ENCODE measurements at places on chromosomes 7 and 10.
A peak's percentile ranks its signal among the peaks of the same experiment; 100 is the strongest.

DNA sequence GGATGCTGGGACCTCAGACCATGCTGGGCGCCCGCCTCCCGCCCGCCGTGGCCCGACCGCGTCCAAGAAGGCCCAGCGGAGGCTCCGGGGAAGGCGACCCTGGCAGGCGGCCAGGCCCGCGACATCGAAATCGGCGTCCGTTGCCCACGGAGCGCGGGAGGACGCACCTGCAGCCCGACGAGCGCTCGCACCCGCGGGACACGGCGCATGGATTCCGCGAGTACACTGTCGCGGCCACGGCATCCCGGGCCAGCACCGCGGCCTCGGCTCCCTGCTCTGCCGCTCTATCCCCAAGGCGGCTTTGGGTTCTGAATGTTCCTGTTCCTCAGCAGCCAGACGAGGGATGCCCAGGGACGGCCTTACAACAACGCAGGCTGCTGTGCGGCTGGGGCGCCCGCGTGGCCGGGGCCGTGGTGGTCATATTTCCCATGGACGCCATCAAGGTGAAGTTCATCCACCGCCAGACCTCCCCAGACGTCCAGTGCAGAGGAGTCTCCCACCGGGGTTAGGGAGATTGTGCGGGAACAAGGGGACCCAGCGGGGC is 67.5 kb upstream of the ZNF722 start:
- no peak for DNase-seq

DNA sequence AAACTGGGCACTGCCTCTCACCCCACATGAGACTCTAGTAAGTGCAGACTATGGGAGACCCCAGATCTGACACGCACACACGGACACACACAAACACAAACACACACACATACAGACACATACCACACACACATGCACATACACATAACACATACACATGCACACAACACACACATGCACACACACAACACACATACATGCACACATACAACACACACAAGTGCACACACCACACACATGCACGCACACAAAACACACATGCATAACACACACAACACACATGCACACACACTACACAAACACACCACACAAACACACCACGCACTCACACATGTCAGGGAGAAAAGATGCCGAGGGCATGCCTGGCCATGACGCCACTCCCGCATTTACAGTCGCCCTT is 205.5 kb downstream of the TYW1B start:
- no peak for DNase-seq

GRCh38 chr7:84336303-84336702 is 141.7 kb upstream of the SEMA3A start:
- DNase-seq, result no peak

GRCh38 chr7:55641273-55641691 is 69.0 kb upstream of the VOPP1 start:
- peak; percentile 84 for DNase-seq

- peak; percentile 85 for DNase-seq
These were observed 62.4 kb downstream of the LSM5 start for GRCh38 chr7:32427769-32428291.

DNA sequence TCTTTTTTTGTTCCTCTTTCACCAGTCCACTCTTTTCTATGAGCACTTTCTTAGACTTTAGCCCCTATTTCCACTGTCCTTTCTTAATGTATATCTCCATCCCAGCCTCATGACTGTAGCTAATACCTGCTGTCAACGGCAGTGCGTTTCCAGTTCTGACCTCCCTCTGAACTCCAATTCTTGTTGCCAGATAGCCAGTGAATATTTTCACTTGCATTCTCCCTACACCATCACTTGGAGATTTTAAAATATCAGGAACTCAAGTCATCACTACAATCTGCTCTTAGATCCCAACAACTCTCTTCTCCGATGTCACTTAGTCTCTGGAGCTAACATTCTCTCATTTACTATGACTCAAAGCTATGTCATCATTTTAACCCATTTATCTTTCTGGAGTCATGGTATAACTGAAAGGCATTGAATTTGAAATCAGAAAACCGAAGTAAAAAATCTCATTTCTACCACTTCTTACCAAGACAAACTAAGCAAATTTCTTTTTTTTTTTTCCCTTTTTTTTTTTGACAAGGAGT is 5.1 kb upstream of the SLC16A12 start:
- no peak for DNase-seq

DNA sequence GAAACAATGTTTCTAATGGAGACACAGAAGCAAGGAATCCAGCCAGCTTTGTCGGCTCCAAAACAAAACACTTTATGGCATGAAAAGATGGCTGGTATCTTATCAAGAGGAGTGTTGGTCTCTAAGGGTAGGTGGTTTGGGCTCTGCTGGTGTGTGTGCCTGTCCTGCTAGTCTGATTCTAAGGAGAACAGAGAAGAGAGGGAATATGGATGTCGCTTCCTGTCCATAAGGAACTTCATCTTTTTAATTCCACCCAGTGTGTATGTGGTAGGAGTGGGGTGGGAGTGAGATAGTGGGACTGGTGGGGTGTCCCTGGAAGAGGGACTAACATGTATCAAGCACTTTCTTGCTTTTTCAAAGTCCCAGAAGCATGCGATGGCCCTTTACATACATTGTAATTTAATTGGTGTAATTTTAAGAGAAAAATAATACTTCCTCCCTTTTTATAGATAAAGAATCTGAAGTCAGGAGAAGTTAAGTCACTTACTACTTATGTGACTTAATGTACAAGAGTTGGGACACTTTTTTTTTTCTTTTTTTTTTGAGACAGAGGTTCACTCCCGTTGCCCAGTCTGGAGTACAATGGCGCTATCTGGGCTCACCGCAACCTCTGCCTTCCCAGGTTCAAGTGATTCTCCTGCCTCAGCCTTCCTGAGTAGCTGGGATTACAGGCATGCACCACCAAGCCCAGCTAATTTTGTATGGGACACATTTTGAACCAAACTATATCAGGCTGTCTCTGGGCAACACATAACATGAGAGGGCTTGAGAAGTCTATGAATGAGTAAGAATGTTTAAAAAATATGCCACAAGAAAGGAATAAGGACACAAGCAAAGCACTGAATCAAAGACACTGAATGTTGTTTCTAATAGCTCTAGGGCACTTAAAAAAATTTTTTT is 18.8 kb downstream of the NT5C3A start:
- DNase-seq, result no peak

- DNase-seq, result no peak
These were observed 85.9 kb upstream of the KMT2C start for GRCh38 chr7:152521420-152522337.

GRCh38 chr7:140672382-140673062 is at the start of gene ADCK2:
TSS of gene ADCK2 (plus strand) at chr7:140672945. CDS start at chr7:140673331, 386 bp downstream.
- DNase-seq, result peak; percentile 41

- no peak for DNase-seq
These were observed 110.8 kb upstream of the FGFR2 start for GRCh38 chr10:121708728-121709674.

DNA sequence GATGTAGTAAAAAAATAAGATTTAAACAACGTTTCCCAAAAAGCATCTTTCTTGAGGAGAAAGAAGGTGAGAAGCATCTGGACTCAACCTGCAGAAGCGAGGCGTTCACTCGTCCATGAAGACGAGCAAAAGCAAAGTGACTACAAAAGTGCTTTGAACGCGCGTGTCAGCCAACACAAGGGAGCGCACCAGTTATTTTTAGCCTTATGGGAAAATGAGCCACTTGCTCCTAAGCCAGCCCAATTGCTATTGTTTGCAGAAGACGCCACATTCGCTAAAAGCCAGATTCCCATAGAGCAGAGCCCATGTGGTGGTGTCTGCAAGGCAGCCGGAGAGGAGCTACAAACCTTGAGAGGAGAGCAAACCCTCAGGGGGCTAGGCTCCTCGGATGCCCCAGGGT is 122.5 kb downstream of the FAM53B start:
- no peak for DNase-seq

- DNase-seq, result no peak
These were observed 200.6 kb downstream of the TWIST1 start for GRCh38 chr7:18916826-18917225.

GRCh38 chr10:96321822-96322221 is 17.6 kb downstream of the DNTT start:
- DNase-seq, result no peak

DNA sequence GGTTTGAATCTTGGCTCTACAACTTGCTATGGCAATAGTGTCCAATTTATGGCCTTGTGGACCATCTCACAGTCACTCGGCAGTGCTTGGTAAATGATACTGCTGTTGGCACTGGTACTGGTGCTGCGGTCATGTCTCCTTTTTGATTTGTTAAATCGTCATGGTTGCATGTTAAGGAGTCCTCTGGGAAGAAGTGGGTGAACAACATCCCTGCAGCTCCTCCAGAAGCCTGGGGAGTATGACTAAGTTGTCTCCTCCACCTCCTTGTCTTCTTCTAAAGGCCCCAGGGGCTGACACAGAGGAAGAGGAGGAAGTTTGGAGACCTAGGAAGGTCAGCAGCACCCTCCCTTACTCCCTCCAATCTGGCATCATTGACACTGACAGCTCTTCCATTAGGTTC is 8.5 kb downstream of the ITPRIP start:
- no peak for DNase-seq

DNA sequence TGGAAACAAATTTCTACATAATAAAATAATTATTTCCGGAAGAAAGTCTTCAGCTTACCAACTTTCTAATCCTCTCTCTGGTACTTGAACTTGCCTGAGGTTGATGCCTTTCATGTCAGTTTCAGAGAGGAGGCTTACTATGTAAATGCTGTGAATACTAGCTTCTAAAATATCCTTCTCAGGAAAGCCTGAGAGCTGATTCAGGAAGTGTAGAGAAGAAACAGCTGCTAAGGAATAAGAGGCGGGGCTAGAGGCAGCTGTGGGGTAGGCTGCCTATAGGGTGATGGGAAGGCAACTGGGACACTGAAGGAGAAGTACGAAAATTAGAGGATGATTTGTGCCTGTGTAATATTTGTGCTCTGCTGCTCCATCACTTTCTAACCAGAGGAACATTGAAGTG is 69.3 kb downstream of the AVL9 start:
- peak; percentile 54 for DNase-seq

- DNase-seq, result no peak
These were observed 40.8 kb downstream of the VOPP1 start for GRCh38 chr7:55531536-55531935.

DNA sequence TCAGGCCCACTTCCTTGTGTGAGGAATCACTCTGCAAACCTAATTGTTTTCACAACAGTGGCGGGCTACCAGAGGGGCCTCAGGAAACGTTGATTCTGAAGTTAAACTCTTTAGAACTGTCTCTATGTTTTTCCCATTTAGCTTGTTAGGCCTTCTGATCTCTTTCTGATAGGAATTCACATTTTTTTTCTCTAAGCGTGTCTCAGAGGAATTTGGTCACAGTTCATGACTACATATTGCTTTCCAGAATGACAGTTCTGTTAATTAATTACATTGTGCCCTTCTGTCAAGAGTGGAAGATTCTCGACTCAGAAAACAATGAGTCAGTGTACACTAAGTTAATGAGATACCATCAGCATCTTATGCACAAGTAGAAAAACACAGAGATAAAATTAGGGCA is 469.2 kb upstream of the C7orf33 start:
- DNase-seq, result no peak

GRCh38 chr7:70498232-70498992 is 633.5 kb upstream of the GALNT17 start:
- DNase-seq, result no peak

- no peak for DNase-seq
These were observed 555.0 kb downstream of the TNS3 start for GRCh38 chr7:47026780-47027361.

DNA sequence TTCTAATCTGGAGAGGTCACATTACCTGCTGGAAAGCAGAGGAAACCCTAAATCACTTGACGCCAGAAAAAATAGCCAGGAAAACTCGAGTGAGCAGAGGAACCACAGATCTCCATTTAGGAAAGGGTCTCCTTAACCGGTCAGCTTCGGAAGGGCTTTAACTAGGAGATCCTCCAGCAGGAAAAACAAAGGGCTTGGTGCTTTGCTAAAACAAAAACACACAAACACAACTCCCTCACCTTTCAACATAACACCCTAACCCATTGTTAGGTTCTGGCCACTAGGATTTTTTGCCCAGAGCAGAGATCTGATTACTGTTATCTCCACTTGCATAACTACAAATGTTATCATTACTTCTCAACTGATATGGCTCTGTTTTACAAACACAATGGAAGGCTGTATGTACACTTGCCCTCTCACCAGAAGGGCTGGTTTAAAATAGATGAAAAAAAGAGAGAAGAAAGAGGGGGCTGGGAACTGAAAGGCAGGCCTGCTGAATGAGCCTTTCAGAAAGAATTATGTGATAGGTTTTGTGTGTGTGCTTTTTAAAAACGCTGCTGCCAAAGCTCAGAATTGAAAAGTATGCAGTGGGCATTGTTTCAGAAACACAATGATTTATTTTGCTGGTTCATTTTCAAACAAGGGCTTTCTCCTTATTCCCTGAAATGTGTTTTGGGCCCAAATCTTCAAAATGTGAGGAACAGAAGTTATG is 161.5 kb downstream of the FGFR2 start:
- DNase-seq, result peak; percentile 27

DNA sequence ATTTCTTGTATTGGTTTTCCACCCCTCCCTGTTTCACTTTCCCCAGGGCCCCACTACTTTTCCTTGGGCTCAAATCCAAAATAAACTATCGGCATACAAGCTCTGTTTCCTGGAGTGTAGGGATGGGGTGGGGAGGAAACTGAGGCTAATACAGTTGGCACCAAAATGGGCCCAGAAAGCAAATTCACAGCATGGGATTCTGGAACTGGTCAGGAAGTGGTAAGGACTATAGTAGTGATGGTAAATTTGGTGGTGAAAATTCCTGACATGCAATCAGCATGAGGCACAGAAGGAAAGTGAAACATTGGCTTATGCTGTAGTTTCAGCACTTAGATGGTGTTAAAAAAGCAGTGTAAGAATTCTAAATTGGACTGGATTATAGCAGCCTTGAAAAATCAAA is 8.7 kb upstream of the SAMD9L start:
- no peak for DNase-seq

- DNase-seq, result no peak
These were observed 1105.7 kb downstream of the REEP3 start for GRCh38 chr10:64626924-64627323.

- DNase-seq, result no peak
These were observed 13.1 kb downstream of the IFT22 start for GRCh38 chr7:101308245-101309085.

DNA sequence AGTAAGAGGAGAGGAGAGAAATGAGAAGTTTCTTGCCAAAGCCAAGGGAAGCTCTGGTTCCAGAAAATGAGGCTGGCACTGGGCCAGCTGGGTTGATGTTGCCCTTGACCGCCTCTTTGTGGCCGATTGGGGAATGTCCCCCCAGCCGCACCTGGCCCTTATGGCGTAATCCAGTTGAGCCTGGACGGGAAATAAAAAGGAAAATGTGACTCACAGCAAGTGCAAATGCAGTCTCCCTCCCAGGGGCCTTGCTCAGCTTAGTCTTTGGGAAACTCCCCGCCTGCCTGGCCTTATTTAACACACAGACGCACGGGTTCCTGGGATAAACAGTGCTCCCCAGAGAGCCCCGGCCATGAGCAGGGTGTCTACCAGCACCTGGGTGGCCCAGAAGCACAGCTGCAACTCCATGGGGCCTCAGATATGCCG is 174.8 kb downstream of the KIAA1217 start:
- DNase-seq, result peak; percentile 75

DNA sequence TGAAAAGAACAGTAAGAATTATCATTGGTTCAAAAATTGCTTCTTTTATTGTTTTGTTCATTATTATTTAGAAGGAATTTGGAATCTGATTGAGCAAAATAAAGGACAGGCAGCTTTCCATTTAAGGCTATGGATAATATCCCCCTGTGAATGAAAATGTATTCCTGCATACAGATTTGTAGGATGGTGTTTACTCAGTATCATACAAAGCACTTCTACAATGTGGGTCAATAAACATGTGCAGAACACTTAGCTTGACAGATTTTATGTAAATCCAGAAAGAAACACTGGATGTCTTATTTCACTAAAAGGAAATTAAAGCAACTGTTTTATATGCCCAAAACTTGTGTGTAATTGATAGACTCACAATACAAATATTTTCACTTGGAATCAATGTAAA is 189.7 kb downstream of the THSD7A start:
- DNase-seq, result no peak

Measured in renal pelvis (tissue), 12 donors.